Stimulated activated CD8-positive, alpha-beta memory T cell treated with anti-CD3 and anti-CD28 coated beads, Interleukin-7, amount 100 ng/mL, for 1 hour (primary cell): ENCODE measurements at places on chromosomes 13 and 19.

- no peak for DNase-seq
Observed at GRCh38 chr13:45678282-45678681, 23.8 kb upstream of the CBY2 start.

- DNase-seq: no peak
Observed at GRCh38 chr19:7986321-7987113, 18.9 kb downstream of the ELAVL1 start.

DNA sequence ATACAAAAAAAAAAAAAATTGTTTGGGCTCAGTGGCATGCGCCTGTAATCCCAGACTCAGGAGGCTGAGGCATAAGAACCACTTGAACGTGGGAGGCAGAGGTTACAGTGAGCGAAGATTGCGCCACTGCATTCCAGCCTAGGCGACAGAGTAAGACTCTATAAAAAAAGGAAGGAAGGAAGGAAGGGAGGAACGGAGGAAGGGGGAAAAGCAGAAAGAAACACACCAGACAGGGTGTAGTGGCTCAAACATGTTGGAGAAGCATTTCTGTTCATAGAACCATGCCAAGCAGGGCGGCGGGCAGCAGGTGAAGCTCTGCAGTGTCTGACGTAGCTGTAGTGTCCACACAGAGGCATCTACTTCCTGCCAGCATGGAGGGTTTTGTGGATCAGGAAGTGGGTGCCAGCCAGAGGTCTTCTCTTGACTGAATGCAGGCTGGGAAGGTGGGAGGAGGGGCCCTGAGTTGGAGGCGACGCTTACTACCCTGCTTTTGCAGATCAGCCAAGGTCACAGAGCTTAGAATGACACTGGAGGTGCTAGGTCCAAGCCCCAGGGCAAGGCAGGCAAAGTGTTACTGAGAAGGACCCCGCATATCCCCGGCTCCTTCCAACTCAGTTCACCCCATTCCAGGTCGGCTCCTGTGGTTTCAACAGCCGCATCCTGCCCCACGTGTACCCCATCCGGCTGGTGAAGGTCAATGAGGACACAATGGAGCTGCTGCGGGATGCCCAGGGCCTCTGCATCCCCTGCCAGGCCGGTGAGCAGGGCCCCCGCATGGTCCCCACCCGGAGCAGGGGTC is 11.6 kb upstream of the PGLS start:
- DNase-seq: no peak

DNA sequence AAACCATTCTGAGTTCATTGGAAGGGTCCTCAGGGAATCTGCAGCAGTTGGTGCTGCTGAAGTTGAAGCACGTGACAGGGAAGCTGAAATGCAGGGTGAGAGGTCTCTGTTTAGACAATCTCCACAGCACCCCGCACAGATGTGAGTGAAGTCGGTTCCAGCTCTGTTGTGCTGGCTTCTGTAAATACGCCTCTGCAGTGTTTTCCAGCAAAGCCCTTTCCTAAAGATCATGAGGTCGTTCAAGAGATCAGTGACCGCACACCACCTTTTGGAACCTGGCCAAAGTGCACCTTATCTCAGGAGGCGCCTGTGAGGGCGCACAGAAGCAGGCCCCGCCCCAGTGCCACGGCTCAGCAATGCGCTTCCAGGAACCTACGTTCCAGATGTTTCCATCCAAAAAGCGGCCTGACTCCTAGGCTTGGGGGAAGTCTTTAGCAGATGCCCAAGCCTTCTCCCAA is 10.8 kb downstream of the CUL4A start:
- no peak for DNase-seq

DNA sequence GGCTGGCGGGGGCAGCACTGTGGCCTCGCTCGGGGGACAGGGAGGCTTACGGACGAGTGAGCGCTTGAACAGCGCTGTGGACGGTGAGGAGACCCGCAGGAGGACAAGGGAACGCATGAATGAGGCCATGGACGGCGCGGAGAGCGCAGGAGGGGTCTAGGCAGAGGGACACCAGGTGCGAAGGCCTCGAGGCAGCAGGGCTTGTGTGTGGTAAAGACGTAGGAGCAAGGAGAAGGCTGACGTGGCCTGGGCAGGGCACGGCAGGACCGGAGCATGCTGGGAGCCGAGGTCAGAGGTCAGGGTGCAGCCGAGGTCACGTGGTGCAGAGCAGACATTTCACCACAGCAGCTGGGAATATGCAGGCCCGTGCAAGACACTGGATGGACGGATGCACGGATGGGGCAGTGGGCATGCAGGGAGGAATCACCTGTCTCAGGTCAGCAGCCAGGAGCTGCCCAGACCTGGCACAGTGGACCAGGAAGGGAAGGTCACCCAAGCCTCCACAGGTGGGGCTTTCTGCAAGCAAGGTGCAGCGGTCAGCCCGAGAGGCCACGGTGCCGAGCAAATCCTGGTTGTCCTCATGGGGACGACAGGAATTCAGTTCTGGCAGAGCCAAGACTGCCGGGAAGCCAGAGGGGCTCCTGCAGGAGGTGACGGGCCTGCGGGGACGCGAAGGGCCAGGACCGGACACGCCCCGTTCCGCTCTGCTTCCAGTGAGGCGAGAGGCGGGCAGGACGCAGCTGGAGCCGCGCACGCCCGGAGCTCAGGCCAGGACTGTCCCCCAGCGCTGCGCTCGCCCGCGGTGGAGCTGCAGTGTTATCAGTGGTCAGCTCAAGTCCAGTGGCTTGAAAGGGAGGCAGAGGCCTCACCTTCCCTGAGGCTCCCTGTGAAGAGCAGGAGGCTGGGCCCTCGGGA is 72.2 kb downstream of the RASA3 start:
- DNase-seq: no peak

DNA sequence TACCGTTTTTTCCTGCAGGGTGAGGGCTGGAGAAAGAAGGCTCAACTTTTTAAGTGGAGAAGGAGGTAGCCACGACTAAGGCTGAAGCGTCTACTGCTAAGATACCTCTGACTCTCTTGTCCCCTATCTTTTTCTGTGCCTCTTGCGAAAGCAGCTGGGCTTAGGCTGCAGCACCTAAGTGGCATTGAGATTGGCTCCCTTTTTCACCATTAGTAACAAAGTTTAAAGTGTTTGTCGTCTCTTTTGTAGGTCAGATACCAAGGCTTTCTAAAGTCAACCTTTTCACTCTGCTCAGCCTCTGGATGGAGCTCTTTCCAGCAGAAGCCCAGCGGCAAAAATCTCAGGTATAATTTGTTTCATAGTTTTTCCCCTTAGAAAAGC is 887 bp downstream of the CDADC1 start:
- no peak for DNase-seq

DNA sequence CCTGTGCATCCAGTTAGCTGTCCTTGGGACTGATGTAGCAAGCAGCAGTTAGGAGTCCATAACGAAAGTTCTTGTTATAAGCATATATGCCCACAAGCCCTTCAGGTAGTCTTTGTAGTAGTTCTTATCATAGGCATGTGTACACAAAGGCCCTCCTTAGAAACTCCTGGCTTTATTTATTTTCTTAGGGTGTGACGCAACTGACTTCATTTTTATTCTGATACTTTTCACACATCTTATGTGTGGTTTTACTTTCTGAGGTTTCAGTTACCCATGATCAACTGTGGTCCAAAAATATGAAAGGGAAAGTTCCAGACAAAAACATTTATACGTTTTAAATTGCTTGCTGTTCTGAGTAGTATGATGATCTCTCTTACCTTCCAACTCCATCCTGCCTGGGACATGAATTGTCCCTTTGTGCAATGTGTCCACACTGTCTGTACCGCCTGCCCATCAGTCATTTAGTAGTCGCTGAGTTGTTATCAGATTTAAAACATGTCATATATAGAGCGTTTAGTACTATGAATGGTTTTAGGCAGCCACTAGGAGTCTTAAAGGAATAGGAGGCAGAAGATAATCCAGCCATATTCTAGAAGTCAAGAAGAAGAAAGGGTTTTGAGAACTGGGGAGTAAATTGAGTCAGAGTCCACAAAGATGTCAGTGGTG is 19.4 kb downstream of the GPC5 start:
- DNase-seq: no peak

- DNase-seq: no peak
Observed at GRCh38 chr13:48194379-48194754, 38.6 kb upstream of the ITM2B start.

DNA sequence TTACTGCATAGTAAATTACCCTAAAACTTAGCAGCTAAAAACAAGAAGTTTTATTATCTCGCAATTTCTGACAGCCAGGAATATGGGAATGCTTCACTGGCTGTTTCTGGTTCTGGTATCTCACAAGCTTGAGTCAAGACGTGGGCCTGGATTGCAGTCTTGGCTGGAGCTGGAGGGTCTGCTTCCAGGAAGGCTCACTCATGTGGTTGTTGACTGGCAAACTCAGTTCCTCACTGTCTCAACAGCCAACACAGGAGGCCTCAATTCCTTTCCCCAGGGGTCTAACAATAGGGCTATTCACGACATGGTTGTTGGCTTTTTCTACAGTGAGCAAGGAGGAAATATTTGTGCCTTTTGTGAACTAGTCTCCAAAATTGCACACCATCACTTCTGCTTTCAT is 146.3 kb downstream of the GPC5 start:
- no peak for DNase-seq

- DNase-seq: no peak
Observed at GRCh38 chr19:28351761-28352160, 861.2 kb downstream of the UQCRFS1 start.

GRCh38 chr19:13985771-13986347 is 20.3 kb downstream of the RFX1 start:
- no peak for DNase-seq

GRCh38 chr13:76470991-76471390 is 415.2 kb downstream of the KCTD12 start:
- no peak for DNase-seq

DNA sequence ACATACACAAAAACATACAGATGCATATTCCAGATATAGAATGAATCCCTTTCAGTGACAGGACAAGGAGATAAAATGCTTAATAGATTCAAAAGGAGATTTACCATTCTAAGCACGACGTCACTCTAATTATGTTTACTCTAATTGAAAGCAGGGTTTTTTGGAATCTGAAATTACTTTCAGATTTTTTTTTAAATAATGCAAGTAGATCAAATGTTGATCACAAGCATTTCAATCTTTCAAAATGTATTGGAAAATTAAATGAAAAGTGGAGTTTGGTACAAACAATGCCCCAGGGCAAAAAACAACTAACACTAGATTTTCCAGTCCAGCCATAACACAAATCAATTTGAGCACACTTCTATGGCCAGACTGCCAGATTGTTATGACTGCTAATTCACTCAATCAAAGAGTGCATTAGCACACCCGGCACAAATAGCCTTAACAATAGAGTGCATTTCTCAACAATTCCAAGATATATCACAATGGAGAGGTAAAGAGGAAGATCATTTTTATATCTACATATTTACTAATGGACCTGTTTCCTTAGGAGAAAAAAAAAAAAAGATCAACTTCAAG is 4.3 kb upstream of the DACH1 start:
- DNase-seq: no peak

DNA sequence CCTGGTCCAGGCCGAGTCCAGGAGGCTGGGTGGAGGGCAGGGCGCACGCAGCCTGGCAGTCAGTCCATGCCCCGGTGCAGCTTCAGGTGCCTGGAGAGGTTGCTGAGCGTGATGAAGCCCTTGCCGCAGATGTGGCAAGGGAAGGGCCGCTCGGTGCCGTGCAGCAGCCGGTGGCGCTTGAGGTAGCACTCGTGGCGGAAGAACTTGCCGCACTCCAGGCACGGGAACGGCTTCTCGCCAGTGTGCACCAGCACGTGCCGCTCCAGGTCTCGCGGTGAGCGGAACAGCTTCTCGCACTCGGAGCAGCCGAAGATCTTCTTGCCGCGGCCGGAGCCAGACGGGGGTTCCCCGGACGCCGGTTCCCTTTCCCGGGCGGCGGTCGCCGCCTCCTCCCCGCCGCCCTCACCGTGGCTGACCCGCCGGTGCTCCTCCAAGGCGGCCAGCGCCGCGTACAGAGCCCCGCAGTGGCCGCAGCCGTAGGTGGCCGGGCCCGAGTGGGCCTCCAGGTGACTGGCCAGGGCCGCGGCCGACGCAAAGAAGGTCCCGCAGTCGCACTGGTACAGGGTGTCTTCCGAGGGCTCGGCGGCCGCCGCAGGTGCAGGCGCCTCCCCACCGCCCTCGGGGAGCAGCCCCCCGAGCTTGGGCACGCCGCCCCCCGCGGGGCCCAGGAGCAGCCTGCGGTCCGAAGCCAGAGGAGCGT is 6.8 kb downstream of the FIZ1 start:
- DNase-seq: no peak

DNA sequence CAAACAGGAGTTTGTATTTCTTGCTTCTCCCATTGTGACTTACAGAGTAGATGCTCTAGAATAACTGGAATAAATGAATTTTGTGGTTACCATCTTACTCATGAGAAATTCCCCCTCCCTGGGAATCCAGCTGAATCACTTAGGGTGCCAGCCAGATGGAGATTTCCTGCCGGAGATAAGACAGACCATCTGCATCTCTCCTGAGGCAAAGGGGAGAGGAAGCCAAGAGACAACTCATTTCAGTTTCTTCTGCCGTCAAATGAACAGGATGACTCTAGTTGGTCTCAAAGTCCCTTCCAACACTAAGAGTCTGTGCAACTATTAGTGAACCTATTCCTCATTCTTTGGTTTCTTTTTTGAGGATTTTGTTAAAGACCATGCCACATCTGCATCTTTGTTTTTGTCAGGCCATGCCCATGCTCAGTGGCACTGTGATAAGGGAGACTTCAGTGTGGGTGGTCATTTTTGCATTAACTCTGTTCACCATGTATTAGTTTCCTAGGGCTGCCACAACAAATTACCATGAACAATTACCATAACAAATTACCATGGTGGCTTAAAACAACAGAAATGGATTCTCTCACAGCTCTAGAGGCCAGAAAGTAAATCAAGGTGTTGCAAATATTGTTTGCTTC is 112.8 kb downstream of the NDFIP2 start:
- no peak for DNase-seq

DNA sequence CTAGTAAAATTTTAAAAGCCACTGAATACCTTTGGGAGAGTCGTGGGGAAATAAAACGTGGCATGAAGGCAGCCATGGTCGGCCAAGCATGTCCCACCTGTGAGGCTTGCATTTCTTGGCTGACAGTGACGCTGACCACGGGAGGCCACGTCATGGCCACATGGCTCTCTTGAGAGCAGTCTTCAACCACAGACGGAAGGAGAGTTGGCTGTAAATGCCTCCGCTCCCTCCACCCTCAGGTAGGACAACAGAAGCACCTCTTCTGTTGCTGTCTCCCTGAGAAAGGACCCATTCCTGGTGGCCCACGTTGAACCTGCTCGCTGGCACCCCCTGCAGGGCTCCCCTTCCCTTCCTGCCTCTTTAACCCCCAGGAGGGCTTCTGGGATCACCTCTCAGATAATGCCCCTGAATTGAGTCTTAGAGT is 10.6 kb upstream of the LRRC25 start:
- no peak for DNase-seq

GRCh38 chr19:40650749-40651305 is 39.6 kb downstream of the NUMBL start:
- DNase-seq: no peak

DNA sequence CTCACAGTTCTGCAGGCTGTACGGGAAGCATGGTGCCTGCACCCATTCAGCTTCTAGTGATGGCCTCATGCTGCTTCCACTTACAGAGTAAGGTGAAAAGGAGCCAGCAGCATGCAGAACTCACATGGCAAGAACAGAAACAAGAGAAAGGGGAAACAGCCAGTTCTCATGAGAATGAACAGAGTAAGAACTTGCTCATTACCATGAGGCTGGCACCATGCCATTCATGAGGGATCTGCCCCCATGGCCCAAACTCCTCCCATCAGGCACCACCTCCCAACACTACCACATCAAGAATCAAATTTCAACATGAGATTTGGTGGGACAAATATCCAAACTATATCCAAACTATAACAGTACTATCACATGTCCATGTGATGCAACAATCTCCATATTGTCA is 72.1 kb downstream of the KATNAL1 start:
- DNase-seq: no peak

- DNase-seq: no peak
Observed at GRCh38 chr13:88704600-88705275, 1033.6 kb downstream of the SLITRK5 start.

GRCh38 chr13:81140675-81141074 is 799.7 kb upstream of the SPRY2 start:
- no peak for DNase-seq
